ENCODE measurements at places on chromosomes 3 and 15. TPM values are rescaled to one million over a fixed set of nuclear protein-coding genes. Genes with fewer than 3 reads are reported as not detected.

Gene FANCD2OS
- not detected for total RNA-seq

Gene IMPG2
- total RNA-seq = 0.33 TPM

Gene LDHAL6B
- not detected for total RNA-seq

Gene LRIG1
- total RNA-seq = 48.7 TPM

Gene MON1A
- total RNA-seq = 19.2 TPM

Gene ZNF80
- total RNA-seq = not detected

Gene ADAMTS9
- 1.5 TPM for total RNA-seq

Gene SCG5
- total RNA-seq = 15.3 TPM

Gene MKRN3
- 3.0 TPM for total RNA-seq

Gene ARHGAP31
- total RNA-seq = 4.2 TPM

Gene TMC3
- not detected for total RNA-seq

Gene GP9
- not detected for total RNA-seq

Gene CFAP91
- total RNA-seq = 0.44 TPM

Gene EAF2
- total RNA-seq = 0.87 TPM

Gene RFC4
- total RNA-seq = 42.2 TPM

Gene LAMB2
- total RNA-seq = 1,305 TPM

Gene TFRC
- total RNA-seq = 149 TPM

Gene ATP2B2
- not detected for total RNA-seq

Gene MUSTN1
- not detected for total RNA-seq

Gene FBXW12
- 0.15 TPM for total RNA-seq

Gene CHST2
- total RNA-seq = 7.6 TPM

Gene CYP8B1
- not detected for total RNA-seq

Gene NEIL1
- 12.9 TPM for total RNA-seq
